ENCODE measurements at places on chromosomes 2 and 18.

- no peak for DNase-seq
Observed at GRCh38 chr2:158687315-158687714, 107.8 kb upstream of the DAPL1 start.

DNA sequence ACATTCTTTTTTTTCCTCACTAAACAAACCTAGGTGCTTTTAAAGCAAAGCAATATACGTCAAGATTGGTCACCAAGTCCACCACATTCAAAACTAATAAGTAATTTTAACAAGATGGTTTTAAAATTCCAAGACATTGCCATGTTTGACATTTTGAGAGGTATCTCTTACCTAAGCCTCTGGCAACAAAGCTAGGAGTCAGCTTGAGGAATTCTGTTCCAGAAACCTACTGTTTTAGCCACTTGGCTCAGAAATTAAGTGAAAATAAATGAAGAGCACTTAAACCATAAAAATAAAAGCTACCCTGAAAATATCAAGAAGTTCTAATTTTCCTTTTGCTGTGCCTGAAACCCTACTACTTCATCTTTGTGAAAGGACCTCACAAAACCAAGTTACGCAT is 30.0 kb upstream of the CHMP3 start:
- DNase-seq = no peak

DNA sequence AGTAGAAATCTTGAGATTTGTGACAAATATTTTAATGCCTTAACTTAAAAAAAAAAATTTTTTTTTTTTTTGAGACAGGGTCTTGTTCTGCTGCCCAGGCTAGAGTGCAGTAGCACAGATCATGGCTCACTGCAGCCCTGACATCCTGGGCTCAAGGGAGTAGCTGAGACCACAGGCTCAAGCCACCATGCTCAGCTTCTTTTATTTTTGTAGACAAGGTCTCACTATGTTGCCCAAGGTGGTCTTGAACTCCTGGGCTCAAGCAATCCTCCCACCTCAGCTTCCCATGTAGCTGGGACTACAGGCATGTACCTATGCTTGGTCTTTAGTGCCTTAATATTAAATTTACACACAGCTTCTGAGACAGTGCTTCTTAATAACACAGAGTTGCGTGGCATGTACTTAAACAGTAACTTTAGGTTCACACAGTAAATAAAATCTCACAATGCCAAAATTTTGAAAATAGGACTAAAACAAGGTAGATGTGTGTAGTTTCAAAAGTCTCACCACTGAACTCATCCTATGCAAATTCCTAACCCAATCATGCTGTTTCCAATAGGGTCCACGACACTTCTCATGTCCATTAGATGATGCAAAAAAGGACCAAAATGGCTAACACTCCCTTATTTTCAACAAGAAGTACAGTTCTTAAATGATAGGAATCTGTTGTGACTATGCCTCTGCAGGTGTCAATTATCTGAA is 4.1 kb downstream of the HSPD1 start:
- no peak for DNase-seq

DNA sequence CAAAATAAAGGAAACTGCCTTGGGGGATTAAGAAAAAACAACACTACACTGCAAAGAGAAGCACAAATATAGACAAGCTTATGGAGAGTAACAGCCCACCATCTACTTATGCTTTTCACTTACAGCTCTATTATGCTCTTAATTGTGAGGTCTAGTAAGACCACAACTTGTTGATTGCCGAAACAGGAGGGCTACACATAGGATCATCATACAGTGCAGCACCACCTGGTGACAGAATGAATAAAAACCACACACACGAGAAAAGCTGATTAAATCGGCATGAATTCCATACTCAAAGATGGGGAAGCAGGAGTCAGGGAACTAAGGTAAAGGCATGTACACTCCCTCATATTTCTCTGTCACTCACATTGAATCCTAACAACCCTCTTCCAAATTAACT is 259.2 kb downstream of the IKZF2 start:
- DNase-seq = no peak

GRCh38 chr2:10868465-10869314 is 43.0 kb upstream of the KCNF1 start:
- DNase-seq = no peak

- no peak for DNase-seq
Observed at GRCh38 chr2:232979871-232980461, 33.1 kb downstream of the NGEF start.

- no peak for DNase-seq
Observed at GRCh38 chr2:16522031-16522831, 143.4 kb downstream of the CYRIA start.

DNA sequence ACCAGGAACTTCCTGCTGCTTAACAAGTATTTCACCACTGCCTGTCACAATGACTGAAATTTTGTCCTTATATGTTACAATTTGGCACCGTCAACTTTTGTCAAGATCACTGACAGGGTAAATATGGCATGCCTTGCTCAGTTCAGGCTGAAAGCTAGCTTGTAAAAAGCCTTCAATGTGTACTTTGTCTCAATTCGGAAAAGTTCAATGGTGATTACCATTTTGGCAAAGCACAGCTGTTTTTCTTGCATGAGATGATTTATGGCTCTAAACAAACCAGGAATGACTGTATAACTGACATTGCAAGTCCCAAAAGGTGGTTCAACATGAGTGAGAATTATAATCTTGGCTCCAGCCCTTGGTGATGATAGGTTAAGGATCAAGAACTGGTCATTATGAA is 1255.2 kb downstream of the CNTNAP5 start:
- no peak for DNase-seq

GRCh38 chr18:6294148-6294784 is 120.4 kb downstream of the L3MBTL4 start:
- DNase-seq = no peak

DNA sequence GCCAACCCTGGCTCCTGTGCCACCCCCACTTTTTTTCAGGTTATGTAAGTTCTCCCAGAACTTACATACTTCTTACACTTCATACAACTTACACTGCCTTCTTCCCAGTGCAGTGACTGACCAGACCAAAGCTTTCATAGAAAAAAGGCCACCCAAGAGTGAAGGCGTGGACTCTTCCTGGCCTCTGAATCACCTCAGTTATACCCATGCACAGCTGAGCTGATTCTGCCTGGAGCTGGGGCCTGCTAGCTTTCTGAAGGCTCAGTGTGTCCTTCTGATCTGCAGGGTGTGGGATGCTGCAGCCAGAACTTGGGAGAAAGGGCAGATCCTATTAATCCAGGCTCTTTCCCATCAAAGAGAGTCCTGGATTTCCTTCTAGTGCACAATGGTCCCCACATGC is 216.1 kb downstream of the TTC32 start:
- no peak for DNase-seq

- DNase-seq = no peak
Observed at GRCh38 chr2:120161190-120161589, 62.0 kb downstream of the TMEM185B start.

DNA sequence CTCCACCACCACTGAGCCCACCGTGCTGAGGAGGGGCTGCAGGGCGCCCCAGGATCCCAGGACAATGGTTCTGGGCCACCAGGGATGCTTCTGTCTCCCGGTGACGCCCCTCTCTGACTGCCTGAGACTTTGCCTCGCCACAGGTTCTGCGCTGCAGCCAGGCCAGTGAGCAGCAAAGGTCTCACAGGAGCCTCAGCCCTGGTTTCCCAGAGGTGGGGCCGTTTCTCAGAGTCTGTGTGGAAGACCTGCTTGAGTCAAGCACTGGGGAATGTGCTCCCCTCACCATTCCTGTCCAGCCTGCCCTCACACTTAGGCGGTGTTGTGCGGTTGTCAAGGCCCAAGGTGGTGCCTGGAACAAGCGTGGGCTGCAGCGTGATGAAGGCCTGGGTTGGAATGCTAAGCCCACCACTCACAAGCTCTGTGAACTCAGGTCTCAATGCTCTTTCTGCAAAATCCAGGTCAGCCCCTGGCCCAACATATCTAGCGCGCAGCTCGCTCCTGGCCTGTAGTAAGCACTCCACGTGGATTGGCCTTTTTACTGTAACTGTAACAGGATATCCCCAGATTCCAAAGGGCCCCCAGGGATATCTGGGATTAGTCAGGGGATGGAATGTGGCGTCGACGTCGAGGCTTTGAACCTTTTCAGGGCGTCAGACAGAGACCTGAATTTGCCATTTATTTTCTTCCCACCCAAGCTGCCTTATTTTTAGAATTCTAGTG is 47.6 kb downstream of the PLB1 start:
- no peak for DNase-seq

DNA sequence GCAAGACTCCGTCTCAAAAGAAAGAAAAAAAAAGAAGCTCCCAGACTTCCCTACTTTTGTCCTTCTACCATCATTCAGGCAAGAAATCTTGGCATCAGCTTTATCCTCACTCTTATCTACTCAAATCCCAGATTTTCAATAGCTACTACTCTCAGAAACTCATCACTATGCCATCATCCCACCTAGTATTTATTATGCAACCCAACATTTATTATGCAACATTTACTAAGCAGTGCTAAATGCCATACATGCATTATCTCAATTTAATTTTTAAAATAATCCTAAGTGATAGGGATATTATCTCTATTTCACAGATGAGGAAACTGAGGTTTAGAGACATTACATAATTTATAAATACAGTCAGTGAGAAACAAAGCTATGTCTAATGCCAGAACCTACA is 4.1 kb downstream of the USP37 start:
- no peak for DNase-seq

DNA sequence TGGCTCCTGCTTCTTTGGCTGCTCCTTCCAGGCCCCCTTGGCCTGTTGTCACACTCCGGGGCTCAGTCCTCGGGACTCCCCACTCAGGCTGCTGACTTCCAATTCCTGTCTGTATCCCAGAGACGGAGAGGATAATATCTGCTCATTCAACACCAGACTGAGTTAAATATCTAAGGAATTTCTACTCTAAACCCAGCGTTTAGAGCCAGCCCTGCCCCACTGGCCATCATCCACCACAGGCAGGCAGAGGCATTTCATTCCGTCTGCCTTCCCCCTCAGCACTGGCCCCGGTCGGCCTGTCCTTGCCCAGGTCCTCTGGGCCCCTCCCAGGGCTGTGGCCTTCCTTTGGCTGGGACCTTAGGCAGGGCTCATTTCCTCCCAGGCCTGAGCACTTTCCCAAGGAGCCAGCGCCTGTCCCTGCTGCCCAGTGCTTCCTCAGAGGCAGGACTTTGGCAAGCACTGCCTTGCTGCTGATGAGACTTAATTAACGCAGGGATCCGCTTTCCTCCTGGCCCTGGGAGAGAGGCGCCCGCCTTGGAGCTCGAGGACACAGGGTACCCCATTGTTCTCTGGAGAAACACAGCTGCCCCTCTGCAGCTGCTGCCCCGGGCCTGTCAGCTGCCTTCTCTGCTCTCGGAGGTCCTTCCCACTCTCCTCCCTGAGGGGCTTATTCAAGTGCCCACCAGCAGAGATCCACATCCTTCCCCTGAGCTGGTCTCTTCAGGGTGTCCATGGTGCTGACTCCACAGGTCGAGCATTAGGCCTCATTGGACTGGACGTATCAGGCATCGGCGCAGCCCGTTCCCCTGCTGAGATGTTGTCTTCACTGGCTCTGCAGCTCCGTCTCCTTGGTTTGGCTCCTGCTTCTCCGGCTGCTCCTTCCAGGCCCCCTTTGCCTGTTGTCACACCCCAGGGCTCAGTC is 42.8 kb downstream of the ATOH8 start:
- no peak for DNase-seq

- no peak for DNase-seq
Observed at GRCh38 chr18:80129672-80130367, 20.8 kb downstream of the ADNP2 start.

GRCh38 chr2:146203064-146203624 is 1641.7 kb upstream of the ACVR2A start:
- DNase-seq = no peak

DNA sequence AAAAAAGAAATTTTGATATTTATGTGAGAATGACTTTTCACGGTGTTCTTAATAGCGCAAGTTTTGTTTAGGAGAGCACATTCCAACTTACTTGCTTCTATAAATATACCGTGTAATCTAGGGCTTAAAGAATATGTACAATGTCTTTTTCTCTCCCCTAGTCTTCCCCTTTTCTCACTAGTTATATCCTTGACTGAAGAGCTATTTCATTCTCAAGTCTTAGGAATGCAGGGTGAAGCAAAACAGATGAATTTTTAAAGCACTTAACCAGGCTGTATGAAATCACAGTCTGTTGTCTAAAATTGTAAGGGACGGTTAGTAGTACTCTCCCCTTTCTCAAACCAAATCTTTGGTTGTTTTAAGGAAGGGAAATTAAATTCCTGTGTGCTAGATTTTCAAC is 29.6 kb upstream of the SLC30A6 start:
- DNase-seq = no peak

DNA sequence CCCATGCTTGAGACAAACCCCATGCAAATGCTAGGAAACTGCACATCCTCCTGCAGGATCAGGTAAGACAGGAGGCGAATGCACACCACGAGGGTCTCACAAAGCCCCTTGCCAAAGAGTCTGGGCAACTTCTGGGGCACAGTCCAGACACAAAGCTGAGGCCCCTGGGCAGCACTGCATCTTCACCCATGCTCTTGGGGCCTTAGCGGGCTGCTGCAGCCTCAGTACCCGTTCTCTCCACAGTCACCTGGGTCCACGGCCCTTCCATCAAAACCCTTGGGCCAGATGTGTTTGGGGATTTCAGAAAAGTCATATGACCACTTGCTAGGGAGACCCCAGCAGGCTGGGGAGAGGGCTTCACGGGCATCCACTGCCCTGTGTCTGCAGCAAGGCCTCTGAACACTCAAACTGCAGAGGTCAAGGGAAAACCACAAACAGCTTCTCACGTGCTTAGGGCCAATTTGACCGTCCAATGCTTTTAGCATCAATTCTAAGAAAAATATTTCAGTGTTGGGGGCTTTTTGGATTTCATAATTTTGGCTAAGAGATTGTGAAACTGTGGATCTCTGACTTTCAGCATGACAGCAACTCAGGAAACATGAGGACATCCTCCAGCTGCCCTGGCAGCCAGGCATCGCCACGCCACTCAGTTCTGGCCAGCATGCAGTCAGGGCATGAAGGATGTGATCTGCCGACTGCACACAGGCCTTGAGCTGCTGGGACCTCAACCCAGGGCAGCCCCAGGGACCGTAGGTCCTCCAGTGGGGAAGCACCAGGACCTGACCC is 20.0 kb downstream of the PASK start:
- DNase-seq = no peak

DNA sequence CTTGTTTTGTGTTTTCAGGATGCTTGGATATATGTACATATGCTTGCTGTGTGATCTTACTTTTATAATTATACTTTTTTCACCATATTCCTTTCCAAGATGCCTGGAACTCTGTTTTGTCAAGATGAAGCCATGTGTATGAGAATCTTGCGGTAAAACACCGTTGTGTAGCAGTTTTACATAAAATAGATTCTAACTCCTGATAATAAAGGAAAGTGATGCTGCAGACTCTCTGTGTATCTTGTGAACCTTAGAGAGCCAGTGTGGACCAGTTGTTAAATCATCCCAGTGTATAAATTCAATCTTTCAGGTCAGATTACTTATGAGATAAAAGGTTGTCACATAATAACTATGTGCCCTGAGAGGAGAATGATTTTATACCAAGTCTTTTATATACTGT is 12.5 kb upstream of the ITGA4 start:
- no peak for DNase-seq

- no peak for DNase-seq
Observed at GRCh38 chr2:109507217-109507616, 106.5 kb downstream of the SEPTIN10 start.

- no peak for DNase-seq
Observed at GRCh38 chr18:58501066-58501896, 127.6 kb downstream of the ALPK2 start.

- no peak for DNase-seq
Observed at GRCh38 chr2:222950638-222951285, 89.9 kb downstream of the ACSL3 start.
